Left ventricle myocardium inferior (tissue), 1 donor: ENCODE measurements at places on chromosomes 2 and 18. TPM values are rescaled to one million over a fixed set of nuclear protein-coding genes. Genes with fewer than 3 reads are reported as not detected.
A peak's percentile ranks its signal among the peaks of the same experiment; 100 is the strongest.

Gene ZEB2
- total RNA-seq = 89.1 TPM

- no peaks in the 10 kb centered on the region for H3K27me3 ChIP-seq
- H3K36me3 ChIP-seq = no peaks in the 10 kb centered on the region
- no peak overlapping the region for H3K27ac ChIP-seq
- no peaks in the 10 kb centered on the region for H3K4me1 ChIP-seq
- no peak for DNase-seq
Observed at GRCh38 chr18:50334546-50335152, 40.2 kb upstream of the SKA1 start.

DNA sequence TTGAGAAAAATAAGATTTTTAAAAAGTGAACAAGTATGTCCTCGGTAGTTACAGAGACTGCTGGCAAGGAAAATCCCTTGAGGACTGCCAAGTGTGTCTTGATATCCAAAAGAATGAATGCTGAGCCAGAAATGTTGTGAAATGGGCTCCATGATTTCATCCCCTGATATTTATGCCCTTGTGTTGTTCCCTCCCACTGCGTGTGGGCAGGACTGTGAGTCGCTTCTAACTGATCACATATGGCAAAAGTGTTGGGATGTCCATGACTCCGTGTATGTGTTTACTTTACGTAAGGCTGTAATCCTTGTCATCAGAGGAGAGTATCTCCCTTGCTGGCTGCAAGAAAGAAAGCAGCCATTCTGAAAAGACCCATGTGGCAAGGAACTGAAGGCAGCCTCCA lies 285.1 kb downstream of the SS18 start:
- H3K36me3 ChIP-seq = no peaks in the 10 kb centered on the region
- no peak for DNase-seq
- H3K4me1 ChIP-seq = no peaks in the 10 kb centered on the region
- no peak overlapping the region for H3K4me3 ChIP-seq
- H3K27ac ChIP-seq = no peak overlapping the region

DNA sequence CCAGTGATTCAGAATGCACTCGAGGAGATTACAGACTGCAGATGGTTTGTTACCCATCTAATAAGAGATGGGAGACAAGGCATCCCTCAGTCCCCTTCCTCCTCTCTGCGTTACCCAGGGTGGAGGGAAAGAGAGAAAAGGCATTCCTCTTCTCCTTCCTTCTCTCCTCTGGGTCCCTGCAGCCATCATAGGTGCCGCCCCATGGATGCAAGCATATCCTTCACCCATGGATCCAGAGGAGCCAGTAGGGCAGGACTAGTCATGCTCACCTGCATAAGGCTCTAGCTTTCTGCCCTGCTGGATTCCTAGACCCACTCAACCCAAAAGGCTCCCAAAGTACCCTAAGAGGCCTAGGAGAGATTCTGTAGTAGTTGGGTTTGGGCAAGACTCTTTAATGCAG lies 20.4 kb downstream of the CMPK2 start:
- H3K27ac ChIP-seq = no peak overlapping the region
- no peak overlapping the region for H3K4me3 ChIP-seq
- DNase-seq = no peak
- no peaks in the 10 kb centered on the region for H3K4me1 ChIP-seq
- peaks cover 76% of the 10 kb centered on the region for H3K36me3 ChIP-seq
- H3K27me3 ChIP-seq = no peaks in the 10 kb centered on the region

DNA sequence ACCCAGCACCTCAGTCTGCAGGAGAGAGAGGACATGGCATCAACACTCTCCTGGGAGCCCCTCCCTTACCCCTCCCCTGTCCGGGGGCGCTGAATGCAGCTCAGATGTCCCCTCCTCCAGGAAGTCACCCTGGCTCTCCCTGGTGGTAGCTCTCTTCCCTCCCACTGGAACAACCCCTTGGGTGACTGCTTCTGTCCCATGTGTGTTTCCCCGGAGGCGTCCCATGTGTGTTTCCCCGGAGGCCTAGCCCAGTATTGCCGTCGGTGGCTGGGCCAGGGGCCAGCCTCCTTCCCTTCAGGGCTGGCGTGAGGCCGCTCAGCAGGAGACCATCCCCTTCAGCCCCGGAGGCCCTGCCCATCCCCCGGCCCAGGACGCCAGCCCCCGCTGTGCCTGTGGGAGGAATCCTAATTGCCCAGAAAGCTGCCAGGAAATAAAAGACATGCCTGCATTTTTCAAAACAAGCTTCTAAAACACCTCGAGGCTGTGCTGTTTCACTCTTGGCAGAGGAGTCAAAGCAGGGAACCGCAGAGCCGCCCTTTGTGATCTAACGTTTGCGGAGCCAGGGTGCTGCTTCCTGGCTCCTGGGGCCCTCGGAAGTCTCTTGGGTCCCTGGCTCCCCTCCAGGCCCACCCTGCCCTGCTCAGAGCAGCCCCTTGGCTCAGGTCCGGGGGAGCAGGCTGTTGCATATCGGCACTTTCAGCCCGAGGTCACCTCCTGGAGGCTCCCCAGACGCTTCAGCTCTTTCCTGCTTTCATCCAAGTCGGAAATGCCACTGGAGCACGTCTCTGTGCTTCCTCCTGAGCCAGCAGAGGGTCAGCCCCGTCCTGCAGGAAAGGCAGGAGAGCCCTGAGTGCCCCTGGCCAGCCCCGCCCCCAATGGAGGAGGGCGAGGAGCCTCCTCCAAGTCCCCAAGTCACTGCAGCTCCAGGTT lies 11.4 kb downstream of the SNED1 start:
- H3K27me3 ChIP-seq = no peaks in the 10 kb centered on the region
- peaks cover 38% of the 10 kb centered on the region for H3K4me1 ChIP-seq
- peak overlapping the region; percentile 53 for H3K4me3 ChIP-seq
- peaks cover 7% of the 10 kb centered on the region for H3K36me3 ChIP-seq
- peak overlapping the region; percentile 78 for H3K27ac ChIP-seq

DNA sequence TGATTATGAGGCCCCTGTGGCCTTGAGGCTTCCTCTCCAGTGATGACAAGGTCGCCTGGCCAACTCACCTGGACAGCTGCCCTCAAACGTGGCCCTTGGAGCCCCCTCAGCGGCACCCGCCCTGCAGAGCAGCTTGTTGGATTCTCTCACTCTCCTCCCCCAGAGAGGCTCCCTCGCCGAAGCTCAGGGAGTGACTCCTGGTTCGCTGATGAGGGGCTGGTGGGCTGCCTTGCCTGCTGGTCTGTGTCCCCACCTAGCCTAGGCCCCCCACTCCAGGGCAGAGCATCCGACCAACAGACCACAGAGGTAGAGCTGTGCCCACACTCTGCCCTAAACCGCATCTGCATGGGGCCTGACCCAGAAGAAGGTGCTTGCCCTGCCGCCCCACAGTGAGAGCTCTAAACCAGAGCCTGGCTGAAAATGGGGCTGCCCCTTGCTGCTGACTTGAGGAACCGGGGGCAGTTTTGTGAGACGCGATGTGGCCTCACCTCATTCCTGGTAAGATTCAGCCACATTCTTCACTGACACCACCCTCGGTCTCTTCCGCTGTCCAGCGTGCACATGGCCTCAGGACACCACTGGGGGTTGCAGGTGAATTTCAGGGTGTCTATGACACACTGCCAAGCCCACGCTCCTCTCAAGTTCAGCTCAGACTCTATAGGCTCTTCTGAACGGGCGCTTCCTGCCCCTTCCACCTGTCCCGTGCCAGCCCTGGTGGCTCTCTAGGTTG lies 131.6 kb downstream of the CABLES1 start:
- no peak overlapping the region for H3K27ac ChIP-seq
- DNase-seq = no peak
- H3K27me3 ChIP-seq = no peaks in the 10 kb centered on the region

DNA sequence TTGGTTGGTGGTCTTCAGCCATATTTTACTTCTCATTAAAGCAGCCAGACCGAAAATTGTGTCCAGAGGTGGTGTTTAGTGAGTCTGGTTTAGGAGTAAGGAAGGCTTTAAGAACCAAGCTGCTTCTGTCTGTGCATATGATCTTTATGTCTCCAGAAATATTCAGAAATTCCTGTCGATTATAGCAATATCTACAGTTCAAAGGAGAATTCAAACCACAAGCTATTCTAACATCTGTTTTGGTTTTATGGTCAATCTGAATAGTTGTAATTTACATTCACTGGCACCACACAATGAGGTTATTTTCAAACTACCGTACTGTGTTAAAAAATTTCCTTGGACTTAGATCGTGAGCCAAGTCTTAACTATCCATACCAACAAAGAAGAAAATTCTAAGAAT lies 11.3 kb downstream of the UPP2 start:
- H3K27ac ChIP-seq = no peak overlapping the region
- no peak for DNase-seq
- no peak overlapping the region for H3K4me3 ChIP-seq
- H3K4me1 ChIP-seq = no peaks in the 10 kb centered on the region
- no peaks in the 10 kb centered on the region for H3K27me3 ChIP-seq
- H3K36me3 ChIP-seq = no peaks in the 10 kb centered on the region

DNA sequence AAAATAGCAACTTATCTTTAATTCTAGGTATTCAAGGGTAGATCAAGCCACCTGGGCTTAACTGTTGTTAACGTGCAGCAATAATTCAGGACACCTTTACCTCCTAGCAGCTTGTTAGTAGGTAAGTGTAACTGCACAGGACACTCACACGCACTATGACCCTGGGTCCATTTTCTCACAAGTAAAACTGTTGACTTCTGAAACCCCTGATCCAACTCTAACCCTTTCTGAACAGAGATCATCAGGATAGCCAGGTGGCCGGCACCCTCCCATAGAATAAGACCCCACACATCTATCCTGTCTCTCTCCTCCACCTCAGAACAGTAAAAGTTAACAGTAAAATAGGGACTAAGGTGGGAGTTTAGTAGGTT lies 610 bp downstream of the SPC25 start:
- H3K36me3 ChIP-seq = no peaks in the 10 kb centered on the region
- H3K4me3 ChIP-seq = peak overlapping the region; percentile 68
- H3K27me3 ChIP-seq = no peaks in the 10 kb centered on the region
- peaks cover 13% of the 10 kb centered on the region for H3K4me1 ChIP-seq

GRCh38 chr18:48725562-48725961 lies 186.7 kb downstream of the CTIF start:
- DNase-seq = no peak
- no peak overlapping the region for H3K4me3 ChIP-seq
- H3K36me3 ChIP-seq = no peaks in the 10 kb centered on the region
- H3K27me3 ChIP-seq = no peaks in the 10 kb centered on the region
- H3K27ac ChIP-seq = no peak overlapping the region

Gene LOXHD1
- total RNA-seq = 0.49 TPM

- H3K27ac ChIP-seq = no peak overlapping the region
- H3K4me1 ChIP-seq = no peaks in the 10 kb centered on the region
- no peak overlapping the region for H3K4me3 ChIP-seq
Observed at GRCh38 chr2:118925981-118926380, 16.0 kb upstream of the MARCO start.
